HAP-1 (cell line): ENCODE measurements at places on chromosomes 16 and 17.

DNA sequence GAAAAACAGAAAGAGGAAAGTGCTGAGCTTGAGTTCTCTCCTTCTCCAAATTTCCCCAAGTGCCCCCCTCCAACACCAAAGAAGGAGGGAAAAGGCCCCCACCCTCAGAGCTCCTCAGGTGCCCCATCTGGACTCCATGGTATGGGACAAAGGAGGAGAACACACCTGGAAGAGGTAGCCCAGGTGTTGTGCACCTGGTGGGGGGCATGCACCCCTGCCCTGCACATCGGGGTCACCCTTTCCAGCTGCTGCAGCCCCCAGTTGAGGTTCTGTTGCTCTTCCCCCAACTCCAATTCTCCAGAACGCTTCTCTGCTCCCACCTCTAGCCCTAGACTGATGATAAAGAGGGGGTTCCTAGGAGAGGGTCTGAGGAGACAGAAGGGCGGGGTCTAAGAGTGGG is 3.0 kb upstream of the COL1A1 start:
- no peak for DNase-seq

DNA sequence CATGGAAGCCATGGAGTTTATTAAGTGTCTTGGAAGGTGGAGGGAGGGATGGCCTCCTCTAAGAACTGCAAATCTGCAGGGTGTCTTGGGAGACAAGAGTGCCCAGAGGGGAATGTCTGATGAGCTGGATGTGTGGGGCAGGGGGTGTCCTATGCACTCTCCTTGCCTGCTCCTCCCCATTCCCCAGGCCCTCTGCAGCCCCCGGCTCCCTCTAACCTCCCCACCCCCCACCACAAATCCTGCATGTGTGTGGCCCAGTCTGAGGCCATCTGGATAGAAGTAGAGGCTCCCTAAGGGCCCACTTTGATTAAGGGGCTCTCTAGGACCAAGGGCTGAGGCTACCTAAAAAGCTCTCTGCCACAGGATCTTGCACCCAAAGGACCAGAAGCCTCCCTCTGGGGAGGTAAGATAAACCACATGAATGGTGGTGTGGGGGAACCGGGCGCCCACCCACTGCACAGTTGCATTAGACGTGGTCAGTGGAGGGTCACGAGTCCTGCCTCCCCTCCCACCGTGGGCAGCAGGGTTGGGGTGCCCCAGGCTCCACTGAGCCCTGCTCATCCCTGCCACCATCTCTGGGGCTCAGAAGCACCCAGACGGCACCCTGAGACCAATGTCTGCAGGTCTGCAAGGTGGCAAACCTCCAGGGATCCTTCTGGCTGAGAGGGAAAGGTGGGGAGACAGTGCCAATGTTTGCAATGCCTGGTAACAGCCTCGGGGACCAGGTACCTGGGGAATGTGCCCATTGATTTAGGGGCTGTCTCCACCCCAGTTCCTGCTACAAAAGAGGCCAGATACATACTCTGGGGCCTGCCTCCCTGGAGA is 618 bp downstream of the AANAT start:
- no peak for DNase-seq

DNA sequence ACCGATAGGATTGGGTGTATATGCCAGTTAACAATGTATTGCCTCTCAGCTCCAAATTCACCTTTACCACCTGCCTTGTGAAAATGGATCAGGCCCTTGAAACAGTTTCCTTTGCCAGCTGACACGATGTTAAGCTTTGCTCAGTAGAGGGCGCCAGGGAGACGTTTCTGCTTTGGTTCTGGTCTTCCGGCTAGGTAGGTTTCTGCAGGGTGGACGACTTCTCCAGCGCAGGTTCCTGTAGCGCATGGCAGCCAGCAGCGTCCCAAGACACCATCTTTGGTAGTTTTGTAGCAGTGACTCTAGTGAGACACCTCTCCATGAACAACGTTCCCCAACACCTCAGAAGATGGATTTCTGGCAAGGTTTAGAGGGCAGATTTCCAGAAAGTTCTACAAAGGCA is 24.0 kb downstream of the SYCE1L start:
- DNase-seq: no peak

GRCh38 chr17:4234401-4234800 is 29.4 kb downstream of the ANKFY1 start:
- no peak for DNase-seq

DNA sequence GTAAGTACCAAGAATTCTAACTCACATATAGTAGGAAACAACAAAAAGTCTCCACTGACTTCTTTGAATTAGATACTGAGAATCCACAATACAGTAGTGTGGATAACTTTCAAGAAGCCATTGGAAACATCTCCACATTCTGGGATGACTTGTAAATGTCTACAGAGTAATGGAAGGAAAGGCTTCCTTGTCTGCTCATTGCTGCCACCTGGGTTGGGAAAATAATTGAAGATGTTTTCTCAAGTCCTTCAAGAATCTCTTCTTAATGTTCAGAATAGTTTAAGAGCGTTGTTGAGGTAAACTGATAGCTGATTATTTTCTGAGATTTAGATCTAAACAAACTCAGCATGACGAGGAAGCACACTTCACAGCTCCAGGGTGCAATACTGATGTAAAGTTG is 14.0 kb downstream of the CPSF4L start:
- DNase-seq: no peak

DNA sequence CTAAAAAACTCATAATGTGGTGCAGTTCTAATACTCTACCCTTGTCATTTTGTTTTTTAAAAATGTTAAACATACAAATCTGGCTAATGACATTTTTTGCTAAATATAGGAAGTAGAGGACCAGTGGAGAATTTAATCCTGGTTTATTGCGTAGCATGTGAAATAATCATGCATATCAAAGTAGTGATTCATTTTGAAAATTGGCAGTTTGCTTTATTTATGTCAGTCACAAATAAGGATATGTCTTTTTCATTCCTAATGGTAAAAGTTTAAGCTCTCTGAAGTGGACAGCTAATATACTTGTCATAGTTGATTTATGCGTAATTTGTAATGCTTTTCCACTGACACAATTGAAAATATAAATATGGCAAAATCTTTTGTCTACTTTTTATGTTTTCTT is 224.2 kb downstream of the BCAS3 start:
- DNase-seq: no peak

DNA sequence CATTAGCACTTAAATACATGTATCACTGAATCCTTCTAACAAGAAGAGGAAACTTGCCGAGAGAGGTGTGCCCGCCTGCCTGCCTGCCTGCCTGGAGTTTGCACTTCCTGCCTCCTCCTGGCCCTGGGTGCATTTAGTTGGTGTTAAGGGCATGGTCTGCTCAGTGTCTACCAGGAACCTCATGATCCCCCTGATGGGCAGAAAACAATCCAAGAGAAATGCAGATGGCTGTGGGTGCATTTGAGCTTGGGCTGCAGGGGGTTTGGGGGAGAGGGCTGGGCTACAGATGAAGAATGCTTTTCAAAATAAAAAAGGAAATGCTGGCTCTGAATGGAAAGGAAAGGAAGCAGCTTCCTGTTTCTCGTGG is 10.1 kb downstream of the KSR1 start:
- DNase-seq: no peak

DNA sequence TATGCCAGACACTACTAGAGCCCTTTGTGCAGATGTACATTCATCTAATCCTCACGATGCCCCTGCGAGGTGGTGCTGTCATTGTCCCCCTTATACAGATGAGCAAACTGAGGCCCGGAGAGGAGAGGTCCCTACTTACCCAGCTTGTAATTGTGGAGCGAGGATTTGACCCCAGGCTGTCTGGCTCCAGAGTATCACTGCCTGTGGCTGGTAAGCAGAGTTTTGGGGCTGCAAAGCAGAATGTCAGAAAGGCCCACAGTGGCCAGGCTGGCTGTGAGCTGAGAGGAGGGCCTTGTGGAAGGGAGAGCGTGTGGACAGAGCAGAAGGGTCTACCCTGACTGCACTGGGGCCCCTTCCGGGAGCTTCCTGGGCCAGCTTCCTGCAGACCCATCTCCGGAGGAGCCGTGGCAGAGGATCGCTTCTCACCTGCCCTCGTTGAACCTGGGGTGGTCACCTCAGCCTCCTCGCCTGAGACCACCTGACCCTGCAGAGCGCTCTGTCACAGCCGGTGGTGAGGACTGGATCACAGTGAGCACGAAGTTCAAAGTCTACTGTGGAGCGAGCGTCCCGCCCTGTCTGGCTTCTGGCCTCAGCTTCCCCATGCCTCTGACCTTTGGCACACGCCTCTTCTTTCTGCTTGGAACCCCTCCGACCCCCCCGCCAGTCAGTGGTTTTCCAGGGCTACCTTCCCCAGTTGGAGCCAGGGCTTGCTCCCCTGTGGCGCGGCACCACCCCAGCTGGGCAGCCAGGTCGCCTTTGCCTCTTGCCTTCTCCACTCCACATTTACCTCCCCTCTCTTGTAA is 12.1 kb downstream of the CMIP start:
- DNase-seq: no peak

DNA sequence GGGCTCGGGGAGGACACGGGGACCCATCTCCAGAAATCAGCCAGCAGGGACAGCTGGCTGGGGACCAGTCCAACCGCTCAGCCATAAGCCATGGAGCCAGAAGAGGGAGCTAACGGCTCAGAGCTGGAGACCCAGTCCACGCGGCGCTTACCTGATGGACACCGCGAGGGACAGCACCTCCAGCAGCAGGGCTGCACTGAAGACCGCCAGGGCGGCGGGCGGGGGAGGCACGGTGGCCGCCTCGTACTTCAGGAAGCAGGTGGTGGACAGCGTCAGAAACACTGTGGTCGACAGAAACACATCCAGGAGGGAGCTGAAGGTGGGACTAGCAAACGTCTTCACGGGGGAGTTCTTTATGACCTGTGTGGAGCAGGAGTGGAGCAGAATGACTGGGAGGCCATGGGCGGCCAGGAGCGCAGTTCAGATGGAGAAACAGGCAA is 102.6 kb upstream of the CREBBP start:
- DNase-seq: no peak

DNA sequence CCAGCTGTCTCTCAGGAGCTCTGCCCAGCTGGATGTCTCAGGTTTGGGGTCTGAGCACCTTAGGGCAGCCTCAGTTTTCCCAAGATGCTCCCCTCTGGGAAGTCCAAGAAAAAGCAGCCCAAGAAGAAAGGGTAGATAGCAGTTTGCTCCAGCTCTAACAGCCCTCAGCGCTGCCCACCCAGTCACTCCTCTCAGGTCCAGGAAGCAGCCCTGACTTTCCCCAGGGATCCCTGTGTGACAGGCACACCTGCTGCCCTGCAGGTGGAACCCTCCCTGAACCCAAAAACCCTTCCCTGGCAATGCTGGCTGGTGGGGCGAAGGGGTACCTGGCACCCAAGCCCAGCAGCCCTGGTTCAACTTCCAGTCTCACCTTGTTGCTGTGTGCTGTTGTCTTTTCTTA is 48.1 kb downstream of the BEAN1 start:
- no peak for DNase-seq

DNA sequence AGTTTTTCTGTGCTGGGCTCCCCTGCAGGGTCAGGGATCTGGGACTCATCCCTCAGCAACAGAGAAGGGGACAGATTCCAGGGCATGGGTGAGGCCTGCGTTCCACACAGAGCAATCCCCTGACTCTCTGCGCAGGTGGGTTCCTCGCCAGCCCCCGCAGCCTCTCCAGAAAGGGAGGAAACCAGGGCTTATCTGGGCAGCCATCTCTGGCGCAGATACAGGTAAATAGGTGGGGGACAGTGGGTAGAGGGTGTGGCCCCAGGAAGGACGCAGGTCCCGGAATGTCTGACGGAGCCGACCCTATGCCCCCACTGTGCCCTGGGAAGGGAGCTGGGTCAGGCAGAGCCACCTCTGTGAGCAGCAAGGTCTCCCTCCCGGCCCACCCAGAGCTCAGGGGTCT is 23.2 kb downstream of the PIEZO1 start:
- no peak for DNase-seq

DNA sequence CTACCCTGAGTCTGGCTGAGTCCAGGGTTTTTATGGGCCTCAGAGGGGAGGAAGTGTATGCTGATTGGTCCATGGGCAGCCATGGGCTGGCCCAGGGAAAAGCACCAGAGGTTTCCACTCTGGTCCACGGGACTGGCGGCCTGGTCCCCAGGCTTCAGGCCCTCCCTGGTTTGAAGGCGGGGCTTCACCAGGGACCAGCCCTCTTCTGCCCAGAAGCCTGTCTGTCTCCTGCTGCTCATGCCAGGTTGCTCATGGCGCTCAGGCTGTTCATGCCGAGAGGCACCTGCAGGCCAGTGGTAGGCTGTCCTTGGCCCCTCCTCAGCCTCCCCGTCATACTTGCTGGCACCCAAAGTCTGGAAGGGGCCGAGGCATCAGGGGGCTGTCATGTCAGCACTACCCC is 45.0 kb upstream of the CLEC19A start:
- no peak for DNase-seq

GRCh38 chr16:55272744-55273143 is 51.3 kb upstream of the IRX6 start:
- DNase-seq: no peak

DNA sequence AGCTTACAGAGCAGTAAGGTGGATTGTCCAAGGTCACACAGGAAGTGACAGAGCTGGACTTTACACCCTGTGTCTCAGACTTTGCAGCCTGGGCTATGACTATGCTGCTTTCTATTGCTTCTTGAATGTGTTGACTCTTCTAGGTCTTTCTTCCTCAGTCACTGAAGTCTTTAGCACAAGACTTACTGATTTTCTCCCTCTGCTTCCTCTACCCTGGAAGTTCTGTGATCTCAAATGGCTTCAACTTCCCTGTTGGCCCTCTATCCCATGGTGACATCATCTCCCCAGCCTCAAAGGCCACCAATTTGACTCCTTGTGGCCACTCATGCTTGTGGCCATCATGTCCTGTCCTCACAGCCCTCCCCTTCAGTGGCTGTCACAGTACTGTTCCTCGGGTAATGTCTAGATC is 181.3 kb downstream of the HS3ST3A1 start:
- DNase-seq: no peak

GRCh38 chr17:41524261-41524660 is 3.8 kb downstream of the KRT19 start:
- no peak for DNase-seq

DNA sequence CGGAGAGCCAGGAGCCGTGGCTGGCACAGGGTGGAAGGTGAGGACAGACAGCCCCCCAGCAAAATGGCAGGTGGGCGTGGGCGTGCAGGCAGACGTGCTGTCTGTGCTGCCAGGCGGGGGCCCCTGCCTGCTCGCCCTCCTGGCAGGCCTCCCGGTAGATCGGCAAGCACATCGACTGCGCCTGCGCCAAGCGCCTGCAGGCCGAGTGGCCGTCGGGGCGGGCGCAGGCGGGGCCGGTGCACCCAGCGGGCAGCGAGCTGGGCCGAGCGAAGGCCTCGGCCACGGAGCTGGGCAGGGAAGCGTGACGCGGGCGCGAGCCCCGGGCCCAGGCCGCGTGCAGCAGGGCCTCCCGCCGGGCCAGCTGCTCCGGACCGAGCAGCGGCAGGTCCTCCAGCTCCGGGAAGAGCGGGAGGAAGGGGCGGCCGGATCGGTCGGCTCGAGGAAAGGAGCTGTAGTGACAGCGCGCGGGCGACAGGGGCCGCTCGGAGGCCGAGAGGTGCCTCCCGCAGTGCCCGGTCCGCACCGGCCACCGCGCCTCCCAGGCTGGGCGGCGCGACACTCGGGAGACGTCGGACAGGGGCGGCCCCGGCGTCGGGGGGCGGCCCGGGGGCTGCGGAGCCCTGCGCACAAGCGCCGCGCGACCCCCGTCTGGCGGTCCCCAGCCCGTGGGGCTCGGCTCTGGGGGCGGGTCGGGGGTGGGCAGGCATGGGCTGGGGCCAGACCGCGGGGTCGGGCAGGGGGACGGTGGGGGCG is 16.9 kb downstream of the GRIN2C start:
- DNase-seq: no peak

GRCh38 chr17:58875261-58875660 is 119.6 kb downstream of the PPM1E start:
- no peak for DNase-seq

GRCh38 chr16:84667600-84668309 is 19.4 kb downstream of the KLHL36 start:
- DNase-seq: no peak

GRCh38 chr17:63826468-63827001 is 696 bp upstream of the PSMC5 start:
- no peak for DNase-seq

- DNase-seq: no peak
Measured at GRCh38 chr17:82388922-82389283, 17.3 kb downstream of the UTS2R start.
